Aorta (tissue), 5 donors: ENCODE measurements at places on chromosomes 11 and 22.

- DNase-seq: no peak
Measured at GRCh38 chr11:46240371-46240770, 37.1 kb upstream of the CREB3L1 start.

DNA sequence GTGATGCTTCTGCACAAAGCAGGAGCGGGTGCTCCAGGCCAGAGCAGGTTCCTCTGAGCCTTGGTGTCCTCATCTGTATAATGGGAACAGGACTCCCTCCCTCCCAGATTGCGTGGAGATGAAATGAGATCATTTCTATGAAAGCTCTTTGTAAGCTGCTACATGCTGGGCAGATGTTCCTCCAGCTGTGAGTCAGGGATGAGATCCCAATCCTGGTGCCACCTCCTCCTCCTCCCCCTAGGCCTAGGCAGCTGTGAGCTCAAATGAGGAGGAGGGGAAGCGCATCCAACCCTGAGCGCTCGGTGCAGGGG is 7.0 kb upstream of the CABP2 start:
- no peak for DNase-seq

GRCh38 chr22:17851759-17852158 is 77.5 kb upstream of the BID start:
- DNase-seq: no peak

GRCh38 chr22:49961601-49962011 is 1.0 kb downstream of the PIM3 start:
- no peak for DNase-seq

- DNase-seq: no peak
Measured at GRCh38 chr11:84800755-84801346, 826.3 kb downstream of the DLG2 start.

DNA sequence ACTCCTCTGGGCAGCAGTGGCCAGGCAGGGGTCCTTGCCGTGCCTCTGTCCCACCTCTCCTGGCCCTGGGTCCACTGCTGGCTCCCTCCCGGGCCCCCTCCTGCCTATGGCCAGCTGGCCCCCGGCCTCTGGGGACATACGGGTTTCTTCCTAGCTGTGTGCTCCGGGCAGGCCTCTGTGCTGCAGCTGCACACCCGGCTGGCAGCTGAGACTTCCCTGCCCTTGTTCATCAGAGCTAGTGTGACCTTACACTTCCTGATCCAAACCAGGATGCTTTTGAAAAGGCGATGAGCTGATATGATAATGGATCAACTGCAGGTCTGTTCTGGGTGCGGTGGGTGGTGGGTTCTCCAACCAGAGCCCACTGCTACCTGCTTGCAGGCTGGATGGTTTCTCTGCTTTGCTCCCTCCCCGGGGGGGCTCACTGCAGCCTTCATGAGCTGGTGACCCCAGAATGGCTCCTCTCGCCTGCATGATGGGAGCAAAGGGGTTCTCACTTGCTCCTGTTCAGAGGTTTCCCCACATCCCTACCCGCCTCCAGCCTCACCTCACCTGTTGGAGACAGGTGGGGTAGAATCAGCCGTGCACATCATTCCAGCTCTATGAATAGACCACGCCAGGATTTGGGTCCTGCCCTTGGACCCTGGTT is 13.3 kb downstream of the B3GAT1 start:
- DNase-seq: no peak

- DNase-seq: no peak
Measured at GRCh38 chr11:28657378-28658030, 549.3 kb downstream of the METTL15 start.

GRCh38 chr11:103228807-103229206 is 119.6 kb downstream of the DYNC2H1 start:
- no peak for DNase-seq

- no peak for DNase-seq
Measured at GRCh38 chr22:40436505-40437431, 66.4 kb downstream of the SGSM3 start.

DNA sequence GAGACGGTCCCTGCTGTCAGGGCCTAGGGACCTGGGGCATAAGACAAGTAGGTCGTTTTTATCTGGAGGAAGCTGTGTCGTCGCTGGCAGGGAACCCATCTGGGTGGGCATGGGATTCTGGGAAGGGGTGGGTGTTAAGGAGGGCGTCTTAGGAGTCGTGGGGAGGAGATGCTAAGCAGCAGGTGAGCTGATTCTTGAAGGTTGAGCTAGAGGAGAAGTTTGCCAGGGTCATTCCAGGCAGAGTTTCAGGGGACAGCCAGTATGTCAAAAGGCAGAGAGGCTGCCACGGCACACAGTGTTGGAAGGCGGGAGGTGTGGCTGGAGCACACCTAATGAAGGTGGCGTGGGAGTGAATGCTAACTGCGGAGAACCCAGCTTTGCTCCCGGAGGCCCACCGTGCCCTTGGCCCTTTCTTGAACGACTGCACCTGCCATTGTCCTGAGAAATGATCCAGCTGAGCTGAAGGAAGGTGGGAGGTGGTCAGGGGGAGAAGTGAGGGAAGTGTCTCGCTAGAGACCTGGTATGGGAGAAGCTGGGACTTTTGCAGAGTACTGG is 1.3 kb downstream of the FAM118A start:
- no peak for DNase-seq

GRCh38 chr22:27445881-27446280 is 355.7 kb downstream of the MN1 start:
- no peak for DNase-seq
